ENCODE measurements at places on chromosomes 1 and 21.

GRCh38 chr1:175900171-175900570 is 156.8 kb upstream of the TNR start:
- no peak for DNase-seq

DNA sequence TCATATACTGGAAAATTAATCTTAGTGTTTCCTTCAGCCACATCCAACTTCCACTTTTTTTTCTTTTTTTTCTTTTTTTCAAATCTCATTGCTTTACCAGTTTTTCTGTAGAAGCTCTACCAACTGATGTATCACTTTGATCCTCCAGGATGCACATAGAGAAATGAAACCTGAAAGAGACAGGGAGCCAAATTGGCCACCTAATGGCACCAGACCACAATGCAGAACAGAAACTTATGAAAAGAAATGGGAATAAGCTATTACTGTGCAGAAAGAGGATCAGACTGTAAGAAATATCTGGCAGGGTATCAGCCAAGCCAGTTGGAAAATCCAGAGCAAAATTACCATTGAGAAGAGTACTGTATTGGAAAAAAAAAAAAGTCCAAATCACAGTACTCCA is 1514.2 kb downstream of the MRPL39 start:
- DNase-seq: no peak

DNA sequence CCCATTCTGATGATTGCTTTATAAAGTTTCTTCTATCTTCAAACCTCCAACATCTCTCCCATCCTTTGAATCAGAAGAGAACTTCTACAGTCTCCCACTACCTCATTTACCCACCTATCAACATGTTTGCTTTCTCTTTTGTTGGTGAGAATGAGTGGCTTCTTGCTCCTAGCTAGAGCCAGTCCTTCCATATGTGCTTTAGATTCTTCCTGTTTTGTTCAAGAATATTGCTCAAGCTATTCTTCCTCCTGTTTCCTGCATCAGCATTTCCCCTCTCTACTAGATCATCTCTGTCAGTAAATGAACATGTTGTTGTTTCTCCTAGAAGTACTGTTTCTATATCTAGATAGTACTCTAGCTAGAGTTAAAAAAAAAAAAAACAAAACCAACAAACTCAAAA is 6.3 kb downstream of the ATF6 start:
- no peak for DNase-seq

DNA sequence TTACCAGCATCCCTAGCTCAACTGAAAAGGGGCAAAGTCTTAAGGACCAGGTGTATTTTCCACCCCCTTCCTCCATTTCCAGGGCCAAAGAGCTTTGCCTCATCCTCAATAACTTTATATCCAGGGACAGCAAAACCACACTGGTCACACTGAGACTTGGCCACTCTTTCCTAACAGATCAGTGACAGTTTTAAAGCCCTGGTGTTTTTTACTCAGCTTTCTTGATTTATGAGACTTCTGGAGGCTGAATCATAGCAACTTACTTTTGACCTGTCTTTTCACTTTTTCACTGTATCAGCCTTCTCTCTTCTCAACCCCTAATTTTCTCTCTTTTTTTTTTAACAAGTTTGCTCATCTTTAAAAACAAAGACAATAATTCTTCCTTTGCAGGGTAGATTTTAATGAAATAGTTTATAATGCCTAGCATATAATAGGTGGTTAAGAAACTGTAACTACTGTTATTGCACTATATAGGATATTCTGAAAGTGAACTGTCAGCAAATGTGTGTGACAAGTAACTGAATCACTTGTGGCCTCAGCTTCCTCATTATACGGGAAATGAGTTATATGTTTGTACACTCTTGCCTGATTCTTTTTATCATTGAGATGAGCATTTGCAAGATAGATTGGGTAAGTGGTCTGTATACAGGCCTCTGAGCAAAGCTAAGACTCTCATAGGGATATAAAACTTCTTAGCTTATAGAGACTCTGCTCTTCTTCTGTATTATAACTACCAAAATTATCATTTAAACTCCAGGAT is 19.7 kb upstream of the DYNLT5 start:
- no peak for DNase-seq

DNA sequence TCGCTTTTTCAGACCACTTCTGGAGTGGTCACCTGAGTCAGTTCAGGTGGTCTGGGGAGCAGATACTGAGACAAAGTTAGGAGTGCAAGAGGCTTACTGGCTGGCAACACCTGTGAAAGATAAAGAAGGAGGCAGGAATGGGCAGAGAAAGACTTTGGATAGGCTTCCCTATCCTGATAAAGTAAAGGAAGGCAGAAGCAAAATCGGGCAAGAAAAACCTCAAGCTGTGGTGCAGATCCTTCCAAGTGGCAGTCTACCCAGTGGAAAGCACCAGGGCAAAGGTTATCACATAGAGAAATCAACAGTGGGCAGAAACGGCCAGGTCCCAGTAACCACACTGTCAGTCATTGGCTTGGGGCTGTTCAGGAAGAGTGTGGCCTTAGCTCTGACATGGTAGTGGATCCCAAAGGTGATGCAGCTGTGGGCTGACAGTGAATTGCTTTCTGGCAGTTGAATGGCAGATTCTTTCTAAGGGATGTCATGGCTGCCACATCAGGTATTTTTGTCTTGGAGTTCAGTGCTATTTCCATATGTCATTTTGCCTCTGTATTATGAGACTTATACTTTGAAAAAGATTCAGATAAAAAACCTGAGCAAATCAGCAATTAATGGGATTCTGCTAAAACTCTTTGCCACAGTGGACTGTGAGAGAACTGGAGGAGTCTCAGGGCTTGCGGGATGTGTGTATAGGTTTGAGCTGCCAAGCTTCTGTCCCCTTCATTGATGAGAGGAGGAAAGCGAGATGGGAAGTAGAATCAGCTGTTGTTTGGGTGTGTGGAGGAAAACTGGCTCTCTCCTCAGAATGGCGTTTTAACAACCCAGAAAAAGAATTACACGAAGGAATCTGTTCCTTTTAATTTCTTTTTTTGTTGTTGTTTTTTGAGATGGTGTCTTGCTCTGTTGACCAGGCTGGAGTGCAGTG is 8.1 kb upstream of the CGN start:
- no peak for DNase-seq

- no peak for DNase-seq
These were observed 14.0 kb downstream of the OLFML2B start for GRCh38 chr1:162009501-162010174.

DNA sequence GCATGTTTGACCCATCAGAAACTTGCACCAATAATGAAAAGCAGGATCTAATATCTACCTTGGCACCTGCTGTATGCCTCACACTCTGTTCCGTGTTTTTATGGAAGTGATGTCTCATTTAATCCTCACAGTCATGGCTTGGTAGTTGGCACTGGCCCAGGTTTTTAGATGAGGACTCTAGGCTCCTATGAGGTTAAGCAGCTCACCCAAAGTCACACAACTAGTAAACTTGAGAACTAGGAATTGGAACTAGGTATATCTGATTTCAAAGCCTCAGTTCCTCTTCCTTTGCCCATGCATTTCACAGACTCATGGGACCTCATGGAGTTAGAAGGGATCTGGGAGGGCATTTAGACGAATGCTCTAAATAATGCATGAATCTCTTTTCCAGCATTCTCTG is 21.3 kb upstream of the TARBP1 start:
- DNase-seq: no peak

GRCh38 chr1:74464037-74464436 is 48.4 kb downstream of the LRRC53 start:
- no peak for DNase-seq

- no peak for DNase-seq
These were observed 328.3 kb downstream of the SMYD3 start for GRCh38 chr1:246178717-246179311.

- no peak for DNase-seq
These were observed 26.5 kb upstream of the SLC45A3 start for GRCh38 chr1:205706601-205707502.

DNA sequence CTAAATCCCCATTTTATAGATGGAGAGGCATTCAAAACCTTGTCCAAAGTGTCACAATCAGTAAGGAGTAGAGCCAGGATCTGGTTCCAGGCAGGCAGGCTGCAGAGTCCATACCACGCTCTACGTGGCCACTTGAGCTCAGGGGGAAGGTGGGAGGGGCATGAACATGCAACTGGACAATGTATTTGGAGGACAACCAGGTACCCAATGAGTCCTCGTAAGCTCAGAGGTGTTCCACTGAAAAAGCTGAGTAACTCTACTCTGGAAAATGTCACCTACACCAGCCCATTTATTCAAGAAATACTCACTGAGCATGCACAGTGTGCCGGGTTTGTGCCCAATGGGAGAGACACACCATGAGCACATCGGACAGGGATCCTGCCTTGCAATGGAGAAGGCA is 11.2 kb upstream of the GUCA2B start:
- DNase-seq: no peak

DNA sequence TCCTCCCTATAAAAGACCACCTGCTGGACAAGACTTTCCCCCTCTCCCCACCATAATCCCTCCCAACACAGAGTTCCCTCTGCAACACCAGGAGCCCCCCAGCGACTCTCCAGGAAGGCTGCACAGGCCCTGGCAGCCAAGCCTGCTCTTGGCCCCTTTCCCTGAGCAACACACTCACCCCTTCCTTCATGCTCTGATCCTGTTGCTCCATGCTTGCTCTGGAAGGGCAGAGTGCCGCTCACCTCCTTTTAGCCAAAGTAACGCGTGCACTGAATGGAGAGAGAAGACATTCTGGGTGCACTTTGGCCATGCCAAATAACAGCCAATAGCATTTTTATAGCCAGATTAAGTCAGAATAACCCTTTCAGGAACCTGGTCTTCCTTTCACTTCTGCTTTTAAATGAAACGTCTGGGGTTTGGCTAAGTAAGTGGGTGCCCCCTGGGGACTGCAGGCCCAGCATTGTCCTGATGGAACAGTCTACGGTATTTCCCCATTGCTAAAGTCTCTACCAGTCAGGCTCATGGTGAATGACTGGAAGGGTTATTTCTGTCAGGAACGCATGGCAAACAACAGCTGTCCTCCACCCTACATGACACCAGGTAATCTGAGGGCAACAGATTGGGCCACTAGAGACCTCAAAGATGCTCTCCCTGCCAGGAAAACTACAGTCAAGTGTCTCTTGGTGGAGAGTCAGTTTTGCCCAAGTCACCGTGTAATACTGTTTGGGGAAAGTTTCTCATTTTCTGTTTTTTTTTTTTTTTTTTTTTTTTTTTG is at the start of gene SLC2A5:
SLC2A5 (minus strand) TSS at position 310 of the 775 bp plus-strand sequence; CDS start at position 211, 99 bp downstream.
- no peak for DNase-seq

- DNase-seq: no peak
These were observed 18.2 kb upstream of the RNF223 start for GRCh38 chr1:1092149-1092855.

GRCh38 chr1:17919525-17920439 is 164.6 kb downstream of the ACTL8 start:
- no peak for DNase-seq

DNA sequence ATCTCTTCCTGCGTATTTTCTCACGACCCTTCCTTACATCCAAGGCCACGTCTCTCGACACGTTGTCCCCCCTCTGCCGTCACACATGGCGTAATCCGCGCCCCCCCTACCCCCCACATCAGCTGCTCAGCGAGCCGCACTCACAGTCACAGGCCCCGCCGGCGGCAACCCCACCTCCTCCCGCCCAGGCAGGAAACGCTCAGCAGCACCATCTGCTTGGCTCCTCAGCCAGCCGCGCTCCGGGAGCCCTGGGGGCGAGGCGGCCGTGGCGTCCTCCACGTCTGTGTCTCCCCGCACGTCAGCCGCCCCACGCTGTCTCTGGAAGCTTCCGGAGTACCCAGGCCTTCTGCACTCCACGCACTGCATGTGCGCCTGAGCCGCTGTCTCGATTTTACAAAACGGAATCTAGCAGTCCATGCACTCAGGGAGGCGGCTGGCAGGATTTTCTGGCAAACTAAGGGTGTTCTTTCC is 64.6 kb downstream of the SIK1 start:
- peak; percentile 74 for DNase-seq

DNA sequence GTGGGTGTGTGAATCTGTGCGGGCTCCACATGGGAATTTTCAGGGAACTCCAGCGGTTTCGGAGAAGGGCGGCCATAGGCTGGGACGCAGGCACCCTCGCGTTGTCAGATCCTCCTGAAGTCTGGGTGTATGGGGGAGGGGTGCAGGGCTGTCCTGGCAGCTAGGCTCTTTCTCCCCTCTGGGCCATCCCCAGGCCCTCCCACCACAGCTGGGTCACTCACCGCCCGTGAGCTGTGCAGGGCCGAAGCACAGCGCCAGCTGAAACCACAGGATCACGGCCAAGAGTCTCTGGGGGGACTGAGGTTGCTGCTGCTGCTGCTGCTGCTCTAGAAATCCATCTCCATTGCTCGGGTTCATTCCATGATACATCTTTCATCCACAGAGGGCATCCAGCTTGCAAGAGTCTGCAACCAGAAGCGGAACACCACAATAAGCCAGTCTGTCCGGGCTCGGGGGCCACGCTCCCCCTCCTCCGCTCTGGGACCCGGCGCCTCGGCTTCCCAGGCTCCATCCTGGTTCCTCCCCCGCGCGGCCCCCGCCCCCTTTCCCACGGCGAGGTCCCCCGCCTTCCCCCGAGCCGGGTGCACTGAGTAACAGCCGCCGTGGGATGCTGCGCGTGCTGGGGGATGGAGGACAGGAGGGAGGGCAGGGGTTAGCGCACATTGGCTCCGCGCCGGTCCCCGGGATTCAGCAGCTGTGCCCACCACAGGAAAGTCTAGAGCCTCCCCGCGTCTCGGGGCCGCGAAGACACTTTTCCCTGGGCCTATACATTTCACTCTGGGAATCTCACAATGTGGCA is 720 bp downstream of the SUSD4 start:
- DNase-seq: peak; percentile 7

DNA sequence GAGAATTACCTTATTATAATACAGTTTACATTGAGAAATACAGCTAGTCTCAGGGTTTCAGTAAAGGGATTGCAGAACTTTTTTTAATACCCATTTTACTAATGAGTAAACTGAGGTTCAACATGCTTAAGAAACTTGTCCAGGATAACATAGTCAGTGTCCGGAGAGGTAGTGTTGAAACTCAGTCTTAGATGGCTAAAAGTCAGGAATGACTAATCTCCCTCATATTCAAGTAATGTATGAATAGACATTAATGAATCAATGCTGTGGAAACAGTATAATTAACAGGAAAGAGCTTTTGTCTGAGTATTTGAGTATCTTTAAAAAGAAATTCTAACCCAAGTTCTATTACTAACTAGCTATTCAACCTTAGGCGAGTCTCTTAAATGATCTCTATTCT is 397.6 kb downstream of the PLA2G4A start:
- DNase-seq: no peak

Measured in activated naive CD4-positive, alpha-beta T cell (primary cell).